ENCODE measurements at places on chromosomes 5 and 9.
A peak's percentile ranks its signal among the peaks of the same experiment; 100 is the strongest.

DNA sequence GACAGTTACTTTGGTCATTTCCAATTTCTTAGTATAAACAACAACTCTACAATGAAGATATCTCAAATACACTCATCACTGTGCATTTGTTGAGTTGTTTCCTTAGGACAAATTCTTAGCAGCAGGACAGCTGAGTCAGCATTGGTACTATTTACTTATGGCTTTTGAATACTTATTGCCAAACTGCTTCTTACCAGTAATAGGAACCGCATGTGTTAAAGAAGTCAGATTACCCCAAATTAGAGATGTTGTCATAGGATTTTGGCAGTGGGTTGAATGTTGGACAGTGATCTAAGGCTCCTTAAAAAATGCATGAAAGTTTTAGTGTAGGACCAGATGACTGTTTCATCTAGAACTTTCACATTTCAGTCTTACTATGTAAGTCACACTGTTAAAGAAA is 280.1 kb upstream of the DMRT1 start:
- DNase-seq, result no peak

GRCh38 chr9:105357937-105358336 is 89.9 kb upstream of the FSD1L start:
- no peak for DNase-seq

- DNase-seq, result no peak
These were observed 88.1 kb downstream of the S1PR3 start for GRCh38 chr9:89079391-89079790.

DNA sequence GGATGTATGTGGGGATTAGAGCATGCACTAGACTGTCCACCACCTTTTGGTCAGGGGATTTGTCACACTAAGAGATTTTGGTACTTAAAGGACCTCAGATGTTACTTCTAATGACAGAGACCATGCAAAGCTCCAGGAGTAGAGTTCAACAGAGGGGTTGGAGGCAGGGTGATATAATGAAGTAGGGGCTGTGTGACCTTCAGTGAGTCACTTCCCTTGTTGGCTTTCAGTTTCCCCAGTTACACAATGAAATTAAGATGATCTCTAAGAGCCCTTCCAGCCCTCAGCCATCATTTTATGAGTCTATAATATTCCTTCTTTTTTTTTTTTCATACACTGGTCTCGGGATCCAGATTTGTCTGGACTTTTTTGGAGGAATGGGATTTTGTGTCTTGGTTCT is 26.8 kb downstream of the GLRA1 start:
- DNase-seq, result no peak

GRCh38 chr9:35905051-35905781 is 786 bp upstream of the HRCT1 start:
- no peak for DNase-seq

DNA sequence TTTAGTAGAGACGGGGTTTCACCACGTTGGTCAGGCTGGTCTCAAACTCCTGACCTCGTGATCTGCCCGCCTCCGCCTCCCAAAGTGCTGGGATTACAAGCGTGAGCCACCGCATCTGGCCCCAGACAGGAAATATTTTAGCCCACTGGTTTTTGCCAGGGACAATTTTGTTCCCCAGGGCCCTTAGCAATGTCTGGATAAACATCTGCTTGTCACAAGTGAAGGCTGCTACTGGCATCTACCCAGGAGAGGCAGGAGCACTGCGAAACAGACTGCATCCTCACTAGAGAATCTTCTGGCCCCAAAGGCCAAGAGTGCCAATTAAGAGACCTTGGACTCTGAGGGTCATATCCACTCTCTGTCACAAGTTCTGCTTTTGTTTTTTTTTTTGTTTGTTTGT is 2.4 kb upstream of the TPRN start:
- no peak for DNase-seq

DNA sequence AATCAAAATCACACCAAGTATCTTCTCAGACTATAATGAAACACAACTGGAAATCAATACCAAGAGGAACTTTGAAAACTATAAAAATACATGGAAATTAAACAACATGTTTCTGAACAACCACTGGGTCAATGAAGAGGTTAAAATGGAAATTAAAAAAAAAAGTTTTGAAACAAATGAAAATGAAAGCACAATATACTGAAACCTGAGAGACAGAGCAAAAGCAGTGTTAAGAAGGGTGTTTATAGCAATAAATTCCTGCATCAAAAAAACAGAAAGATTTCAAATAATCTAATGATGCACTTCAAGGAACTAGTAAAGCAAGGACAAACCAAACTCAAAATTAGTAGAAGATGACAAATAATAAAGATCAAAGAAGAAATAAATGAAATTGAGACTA is 92.0 kb downstream of the TMEM232 start:
- no peak for DNase-seq

GRCh38 chr5:57466544-57466943 is 16.1 kb downstream of the ACTBL2 start:
- DNase-seq, result no peak

- no peak for DNase-seq
These were observed 371.4 kb downstream of the PSAT1 start for GRCh38 chr9:78668148-78668832.

- no peak for DNase-seq
These were observed 8.6 kb downstream of the KLHL9 start for GRCh38 chr9:21326526-21327139.

GRCh38 chr9:95852059-95853032 is 23.1 kb upstream of the ERCC6L2 start:
- DNase-seq, result no peak

- DNase-seq, result no peak
These were observed 2.9 kb upstream of the LCP2 start for GRCh38 chr5:170300361-170301013.

DNA sequence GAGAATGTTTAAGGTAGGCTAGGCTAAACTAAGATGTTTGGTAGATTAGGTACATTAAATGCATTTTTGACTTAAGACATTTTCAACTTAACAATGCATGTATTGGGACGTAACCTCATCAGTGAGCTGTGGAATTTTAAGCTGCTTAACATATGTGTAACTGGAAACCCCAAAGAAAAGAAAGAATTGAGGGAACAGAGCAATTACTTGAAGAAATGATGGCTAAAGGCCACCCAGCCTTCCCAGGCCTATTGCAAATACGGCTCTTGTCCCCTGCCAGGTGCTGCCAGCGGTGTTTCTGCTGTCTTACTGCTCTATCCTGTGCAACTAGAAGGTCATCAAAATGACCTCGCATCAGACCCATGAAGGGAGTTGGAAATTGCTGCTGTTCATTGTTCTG is 52.0 kb downstream of the RICTOR start:
- no peak for DNase-seq

DNA sequence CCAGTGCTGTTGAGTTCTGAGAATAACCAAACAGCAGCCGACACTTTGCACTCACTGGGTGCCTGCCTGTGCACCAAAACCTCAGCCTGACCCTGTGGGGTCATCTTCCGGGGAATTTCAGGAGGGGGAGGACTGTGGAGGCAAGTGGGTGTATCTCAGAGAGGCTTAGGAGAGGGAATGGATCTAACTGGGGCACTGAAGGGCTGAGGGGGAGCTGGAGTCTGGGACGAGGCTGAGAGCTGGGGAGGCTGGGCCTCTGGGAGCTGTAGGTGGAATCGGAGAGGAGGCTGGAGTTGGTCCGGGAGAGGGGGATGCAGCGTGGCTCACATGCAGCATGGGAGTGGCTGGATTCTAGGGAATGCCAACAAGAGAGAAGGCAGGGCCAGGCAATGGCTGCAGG is 14.9 kb upstream of the ASS1 start:
- DNase-seq, result no peak

GRCh38 chr5:142685418-142686209 is at the start of gene FGF1:
TSS of gene FGF1 (minus strand) at chr5:142686090. CDS start at chr5:142614127, 71,963 bp downstream.
- DNase-seq, result no peak

GRCh38 chr5:159453209-159453608 is 122.9 kb upstream of the IL12B start:
- DNase-seq, result no peak

DNA sequence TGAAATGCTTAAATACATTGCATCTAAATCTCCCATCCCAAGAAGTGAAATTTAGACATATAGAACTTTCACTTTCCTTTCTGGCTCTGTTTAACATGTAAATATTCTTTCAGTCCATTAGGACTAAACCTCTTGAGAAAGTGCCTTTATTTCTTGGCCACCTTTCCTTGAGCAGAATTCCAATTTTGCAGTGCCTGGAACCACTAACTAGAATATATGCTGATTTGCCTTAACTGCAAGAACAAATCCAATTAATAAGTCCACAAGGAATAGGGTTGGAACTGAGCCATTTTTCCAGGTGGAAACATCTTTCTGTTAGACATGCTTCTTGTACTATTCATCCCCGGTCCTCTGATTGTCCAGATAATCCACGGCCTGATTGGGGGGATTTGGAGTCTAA is 478.0 kb downstream of the ENC1 start:
- DNase-seq, result no peak

GRCh38 chr9:1919229-1919628 is 95.9 kb upstream of the SMARCA2 start:
- DNase-seq, result no peak

DNA sequence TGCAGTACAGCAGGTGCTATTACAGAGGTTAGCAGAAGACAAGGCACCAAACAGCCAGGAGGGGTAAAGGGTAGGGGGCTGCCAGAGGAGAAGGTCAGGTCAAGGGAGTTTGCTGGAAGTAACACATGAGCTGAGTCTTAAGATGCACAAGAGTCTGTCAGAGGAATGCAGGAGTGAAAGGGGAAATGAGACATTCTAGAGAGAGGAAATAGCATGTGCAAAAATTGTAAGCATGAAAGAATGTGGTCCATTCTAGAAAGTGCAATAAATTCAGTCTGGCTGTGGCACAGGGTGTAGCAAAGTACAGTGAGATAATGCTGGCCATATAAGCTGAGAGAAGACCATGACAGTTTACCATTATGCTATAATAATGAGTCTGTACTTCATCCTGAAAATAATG is 6.6 kb downstream of the GOLGA1 start:
- DNase-seq, result no peak

DNA sequence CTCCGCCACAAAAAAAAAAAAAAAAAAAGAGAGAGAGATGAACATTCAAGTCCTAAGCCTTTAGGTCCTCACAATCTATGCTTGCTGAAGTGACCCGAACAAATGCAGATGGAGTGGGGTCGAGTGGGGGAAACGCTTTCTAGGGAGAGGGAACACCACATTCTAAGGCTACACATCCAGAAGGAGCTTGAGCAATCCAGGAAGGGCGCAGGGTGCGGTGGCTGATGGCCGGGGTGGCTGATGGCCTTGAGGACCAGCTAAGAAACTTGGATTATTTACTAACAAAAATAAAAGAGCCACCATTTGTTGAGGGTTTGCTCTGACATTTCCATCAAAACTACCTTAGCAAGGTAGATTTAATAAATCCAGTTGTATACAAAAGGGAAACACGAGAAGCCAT is 764 bp upstream of the BNIP1 start:
- DNase-seq, result no peak

GRCh38 chr5:35765921-35766320 is 90.8 kb upstream of the IL7R start:
- DNase-seq, result no peak

DNA sequence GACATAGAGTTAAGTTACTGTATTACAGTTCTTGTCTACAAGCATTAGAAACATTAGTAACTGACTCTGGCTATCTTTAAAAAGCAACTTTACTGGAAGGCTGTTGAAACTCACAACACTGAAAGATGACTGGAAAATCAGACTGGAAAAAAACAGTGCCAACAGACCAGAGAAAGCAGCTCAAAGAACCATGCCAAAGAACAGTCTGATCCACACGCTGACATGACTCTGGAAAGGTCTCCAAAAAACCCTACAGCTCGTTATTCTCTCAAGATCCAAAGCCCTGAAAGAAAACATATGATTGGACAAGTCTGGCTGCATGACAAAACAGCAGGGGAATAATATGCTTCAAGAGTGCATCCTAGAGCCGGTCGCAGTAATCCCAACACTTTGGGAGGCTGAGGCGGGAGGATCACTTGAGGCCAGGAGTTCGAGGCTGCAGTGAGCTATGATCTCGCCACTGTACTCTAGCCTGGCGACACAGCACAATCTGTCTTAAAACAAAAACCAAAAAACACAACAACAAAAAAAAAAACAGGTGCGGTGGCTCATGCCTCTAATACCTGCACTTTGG is 5.6 kb downstream of the GOLPH3 start:
- DNase-seq, result no peak

DNA sequence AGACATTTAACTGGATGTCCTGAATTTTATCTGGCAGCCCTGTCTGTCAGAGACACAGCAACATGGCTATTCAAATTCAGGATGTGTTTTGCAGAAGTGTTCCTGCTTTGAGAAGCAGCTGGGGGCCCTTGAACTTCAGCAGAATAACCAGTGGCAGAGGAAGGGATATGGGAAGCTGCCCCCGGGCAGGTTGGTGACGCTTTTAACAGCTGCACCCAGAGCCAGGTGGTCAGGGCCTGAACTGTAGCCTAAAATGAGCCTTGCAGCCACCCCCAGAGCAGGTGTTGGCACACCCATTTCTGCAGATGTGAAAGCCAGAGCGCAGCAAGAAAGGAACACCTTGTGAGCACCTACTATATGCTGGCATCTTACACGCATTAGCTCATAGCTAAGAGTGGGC is 128.7 kb upstream of the BOD1 start:
- peak; percentile 45 for DNase-seq

All from NCI-H510A (cell line).